Stimulated activated CD4-positive, alpha-beta T cell treated with anti-CD3 and anti-CD28 coated beads, Interleukin-4, amount 100 ng/mL, for 1 hour (primary cell): ENCODE measurements at places on chromosomes 11 and 22.

GRCh38 chr22:27866135-27867084, 52.6 kb downstream of the PITPNB start:
- no peak for DNase-seq

- no peak for DNase-seq
Observed at GRCh38 chr11:36558571-36559413, 9.0 kb upstream of the RAG1 start.

DNA sequence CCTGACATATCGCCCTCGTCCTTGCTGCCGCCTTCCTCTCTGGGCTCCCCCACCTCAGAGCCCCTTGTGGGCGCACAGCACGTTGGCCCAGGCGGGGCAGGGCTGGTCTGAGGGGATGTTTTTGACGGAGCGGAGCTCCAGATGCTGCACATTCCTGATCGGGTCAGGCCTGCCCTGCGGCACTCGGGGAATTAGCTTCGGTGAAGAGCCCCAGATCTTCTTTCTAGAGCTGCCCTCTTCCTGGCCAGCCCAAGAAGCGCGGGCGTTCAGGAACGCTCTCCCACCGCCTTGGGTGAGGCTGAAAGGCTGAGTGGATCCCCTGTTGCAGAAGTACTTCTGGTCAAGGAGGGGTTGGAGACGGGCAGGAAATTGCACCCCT, 12.1 kb downstream of the YPEL4 start:
- DNase-seq: no peak

- no peak for DNase-seq
Observed at GRCh38 chr11:85665733-85666132, 804 bp upstream of the CREBZF start.

DNA sequence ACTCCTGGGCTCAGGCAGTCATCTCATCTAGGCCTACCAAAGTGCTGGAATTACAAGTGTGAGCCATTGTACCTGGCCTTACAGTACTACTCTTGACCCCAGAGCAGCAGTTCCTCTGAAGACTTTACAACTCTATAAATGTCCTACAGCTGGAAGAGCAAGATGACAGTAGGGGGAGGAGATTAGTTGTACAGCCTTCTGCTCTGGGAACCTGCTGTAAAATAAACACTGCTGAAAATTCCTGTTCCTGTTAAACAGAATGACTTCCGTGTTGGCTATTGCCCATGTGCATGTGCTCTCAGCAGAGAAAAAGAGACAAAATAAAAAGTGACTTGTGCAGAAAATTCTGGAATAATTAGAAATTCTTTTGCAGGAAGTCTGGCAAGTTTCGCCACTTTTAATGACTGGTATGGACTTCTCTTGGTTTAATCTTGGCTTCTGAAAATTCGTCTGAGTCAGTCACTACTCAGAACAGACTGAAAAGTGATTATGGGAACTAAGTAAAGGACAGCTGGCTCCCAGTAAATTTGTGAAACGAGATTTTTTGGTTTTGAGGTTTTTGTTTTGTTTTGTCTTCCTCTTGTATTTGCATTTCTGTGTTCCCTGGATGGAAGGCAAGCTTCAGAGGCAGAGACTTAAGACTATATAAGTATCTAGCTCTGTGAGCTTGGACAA, 955.7 kb downstream of the DLG2 start:
- DNase-seq: no peak

DNA sequence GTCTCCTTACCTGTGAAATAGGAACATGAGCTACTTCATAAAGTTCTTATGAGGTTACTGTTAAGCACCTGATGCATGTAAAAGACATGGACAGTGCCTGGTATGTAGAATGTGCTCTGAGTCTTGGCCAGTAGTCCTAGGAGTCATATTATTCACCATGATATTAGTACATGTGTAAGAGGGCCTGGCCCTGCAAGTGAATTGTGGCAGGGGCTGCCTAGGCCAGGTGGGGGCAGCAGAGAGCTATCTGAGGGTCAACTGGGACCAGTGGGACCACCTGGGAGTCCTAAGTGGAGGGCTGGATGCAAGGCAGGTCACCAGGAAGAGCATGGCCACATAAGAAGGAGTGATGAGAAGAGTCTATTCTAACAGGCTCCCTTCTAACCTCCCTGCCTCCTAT, 529.5 kb downstream of the SOX6 start:
- DNase-seq: peak; percentile 2

DNA sequence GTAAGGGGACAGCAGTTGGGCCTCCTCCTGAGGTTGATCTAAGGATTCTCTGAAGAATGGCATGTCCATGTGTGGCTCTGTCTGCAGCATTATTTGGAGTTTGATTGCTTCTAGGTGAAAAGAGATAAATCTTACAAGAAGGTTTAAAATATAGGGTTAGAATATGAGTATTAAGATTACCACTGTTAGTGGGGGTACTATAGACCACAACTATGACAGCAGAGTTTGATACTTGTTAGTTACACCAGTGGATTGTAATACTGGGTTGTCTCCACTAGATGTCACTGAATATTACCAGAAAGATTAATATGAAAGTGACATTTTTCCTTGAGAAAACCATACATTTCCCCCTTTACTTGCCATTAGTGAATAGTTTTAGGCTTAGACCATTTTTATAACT, 47.9 kb downstream of the ZNF280B start:
- DNase-seq: no peak

DNA sequence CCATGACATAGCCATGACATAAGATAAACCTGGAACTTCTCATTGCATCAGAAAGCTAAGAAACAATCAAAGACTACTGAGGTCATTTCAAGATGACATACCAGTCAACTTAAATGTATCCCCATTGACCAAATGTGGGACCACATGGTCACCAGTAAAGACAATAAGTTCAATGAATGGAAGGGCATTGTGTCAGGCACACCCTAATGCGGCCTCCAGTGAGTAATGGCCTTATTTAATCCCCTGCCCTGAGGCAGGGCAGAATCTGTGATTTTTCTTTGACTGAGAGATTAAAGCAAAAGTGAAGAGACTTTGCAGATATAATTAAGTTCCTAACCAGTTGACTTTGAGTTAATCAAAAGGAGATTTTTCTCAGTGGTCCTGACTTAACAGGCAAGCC, 17.3 kb upstream of the SYT8 start:
- DNase-seq: no peak

- no peak for DNase-seq
Observed at GRCh38 chr11:13378316-13378715, 84.7 kb downstream of the BTBD10 start.

GRCh38 chr22:50713571-50714056, 24.4 kb upstream of the ACR start:
- DNase-seq: no peak

GRCh38 chr11:85184721-85185120, 442.4 kb downstream of the DLG2 start:
- no peak for DNase-seq

DNA sequence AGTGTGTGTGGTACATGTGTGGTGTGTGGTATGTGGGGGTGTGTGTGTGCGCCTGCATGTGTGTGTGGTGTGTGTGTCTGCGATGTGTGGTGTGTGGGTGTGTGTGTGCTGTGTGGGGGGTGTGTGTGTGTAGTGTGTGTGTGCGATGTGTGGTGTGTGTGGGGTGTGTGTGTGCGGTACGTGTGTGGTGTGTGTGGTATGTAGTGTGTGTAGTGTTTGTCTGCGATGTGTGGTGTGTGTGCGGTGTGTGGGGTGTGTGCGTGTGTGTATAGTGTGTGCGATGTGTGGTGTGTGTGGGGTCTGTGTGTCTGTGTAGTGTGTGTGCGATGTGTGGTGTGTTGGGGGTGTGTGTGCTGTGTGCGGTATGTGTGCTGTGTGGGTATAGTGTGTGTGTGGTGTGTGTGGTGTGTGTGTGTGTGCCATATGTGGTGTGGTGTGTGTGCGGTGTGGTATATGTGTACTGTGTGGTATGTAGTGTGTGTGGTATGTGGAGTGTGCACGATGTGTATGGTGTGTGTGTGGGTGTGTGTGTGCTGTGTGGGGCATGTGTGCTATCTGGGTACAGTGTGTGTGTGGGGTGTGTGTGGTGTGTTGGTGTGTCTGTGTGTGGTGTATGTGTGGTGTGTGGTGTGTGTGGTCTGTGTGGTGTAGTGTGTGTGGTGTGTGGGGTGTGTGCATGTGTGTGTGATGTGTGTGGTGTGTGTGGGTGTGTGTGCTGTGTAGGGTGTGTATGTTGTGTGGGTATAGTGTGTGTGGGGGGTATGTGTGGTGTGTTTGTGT, 5.7 kb upstream of the PPP6R2 start:
- no peak for DNase-seq

DNA sequence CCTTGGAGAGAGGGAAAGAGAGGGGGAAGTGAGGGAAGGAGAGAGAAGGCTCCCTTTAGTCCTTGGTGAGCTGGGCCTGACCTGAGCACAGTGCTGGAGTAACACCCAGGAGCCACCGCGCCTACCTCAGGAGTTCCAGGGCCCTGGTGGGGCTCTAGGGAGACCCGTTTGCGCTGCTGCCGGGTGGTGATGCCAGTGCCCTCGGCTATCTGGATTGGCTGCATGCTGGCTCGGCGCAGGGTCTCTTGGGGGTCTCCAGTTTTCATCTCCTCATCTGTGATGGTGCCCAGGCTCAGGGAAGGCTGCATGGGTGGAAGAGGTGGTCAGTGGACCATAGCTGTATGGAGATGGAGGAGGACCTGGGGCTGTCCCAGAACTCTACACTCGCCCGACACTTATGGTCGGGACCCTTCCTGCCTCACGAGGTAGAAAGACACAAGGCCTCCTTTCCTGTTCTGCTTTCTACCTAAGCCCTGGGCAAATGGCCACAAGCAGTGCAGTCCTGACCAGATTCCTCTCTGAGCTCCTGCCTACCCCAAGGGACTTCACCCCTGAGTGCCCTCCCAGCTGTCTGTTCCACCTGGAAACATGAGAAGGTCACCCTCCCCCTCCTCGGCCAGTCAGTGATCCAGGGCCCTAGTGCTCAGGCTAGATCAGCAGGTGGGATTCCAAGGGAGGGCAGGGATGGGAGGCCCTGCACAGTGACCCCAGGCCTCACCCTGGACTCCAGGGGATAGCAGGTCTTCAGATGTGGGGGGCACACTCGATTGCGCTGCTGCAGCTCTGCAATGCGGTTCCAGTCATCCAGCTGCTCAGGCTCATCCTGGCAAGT, 6.0 kb downstream of the IL18BP start:
- no peak for DNase-seq

DNA sequence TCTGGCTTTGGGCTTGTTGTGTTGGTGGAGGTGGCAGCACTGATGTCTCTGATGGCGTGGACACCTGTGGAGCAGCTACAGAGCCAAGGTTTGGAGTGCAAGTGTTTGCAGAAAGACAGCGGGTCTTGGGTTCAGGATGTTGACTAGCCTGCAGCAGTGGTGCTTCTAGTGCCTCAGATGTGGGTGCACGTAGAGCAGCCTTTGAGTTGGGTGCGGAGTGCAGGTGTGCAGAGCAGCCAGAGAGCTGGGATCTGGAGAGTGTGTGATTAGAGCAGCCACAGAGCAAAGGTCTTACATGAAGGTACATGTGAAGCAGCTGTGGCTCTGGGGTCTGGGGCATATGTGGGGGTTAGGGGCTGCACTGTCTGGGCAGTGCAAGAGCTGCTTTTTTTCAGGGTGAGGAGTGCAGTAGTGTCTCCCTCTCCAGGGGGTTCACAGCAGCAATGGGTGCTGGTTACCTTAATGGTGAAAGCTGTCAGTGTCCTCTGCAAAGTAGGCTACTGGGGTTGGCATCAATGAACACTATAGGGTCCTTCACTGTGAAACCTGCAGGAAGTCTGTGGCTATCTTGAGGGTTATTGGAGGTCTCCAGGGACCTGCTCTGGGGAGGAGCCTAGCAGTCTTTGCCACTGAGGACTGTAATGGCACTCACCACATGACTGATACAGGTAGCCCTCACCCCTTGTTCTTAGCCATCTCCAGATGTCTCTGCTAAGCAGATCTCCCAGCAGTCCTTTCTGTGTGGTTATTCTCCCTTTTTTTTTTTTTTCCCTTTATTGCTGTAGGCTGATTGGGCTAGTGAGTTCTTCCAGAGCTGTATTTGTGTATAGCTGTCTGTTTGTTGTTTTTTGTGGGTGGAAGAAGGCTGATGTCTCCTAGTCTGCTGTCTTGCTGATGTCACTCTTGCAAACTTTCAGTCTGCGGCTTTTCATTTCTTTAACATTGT, 14.3 kb downstream of the BIRC2 start:
- DNase-seq: no peak

GRCh38 chr22:37032535-37033460, 13.3 kb downstream of the MPST start:
- no peak for DNase-seq

DNA sequence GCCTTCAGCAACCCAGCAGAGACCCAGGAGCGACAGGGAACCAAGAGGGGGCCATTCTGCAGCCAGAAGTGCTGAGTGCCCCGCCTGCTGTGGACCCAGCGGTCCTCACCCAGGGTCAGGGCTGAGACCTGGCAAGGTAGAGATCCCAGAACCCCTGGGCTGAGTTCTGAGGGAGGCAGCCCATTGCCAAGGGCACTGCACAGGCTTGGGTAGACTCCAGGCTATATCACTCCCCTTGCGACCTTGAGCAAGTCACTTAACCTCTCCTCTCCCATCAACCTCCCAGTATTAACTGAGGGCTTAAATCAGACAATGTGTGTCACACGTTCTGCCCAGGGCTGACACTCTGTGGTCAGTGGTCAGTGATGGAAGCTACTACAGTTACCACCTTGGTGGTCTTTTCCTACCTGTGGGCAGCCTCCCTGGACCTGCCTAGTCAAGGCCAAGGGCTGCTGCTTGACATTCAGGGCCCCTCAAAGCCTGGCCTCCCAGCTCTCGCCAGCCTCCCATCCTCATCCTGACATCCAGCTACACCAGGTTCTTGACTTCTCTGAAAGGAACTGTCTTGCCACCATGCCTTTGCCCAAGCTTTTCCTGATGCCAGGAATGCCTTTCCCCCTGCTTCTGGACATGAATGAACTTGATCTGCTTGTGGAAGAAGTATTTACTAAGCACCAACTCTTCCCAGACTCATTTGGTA, 8.2 kb downstream of the WNT11 start:
- DNase-seq: no peak

- no peak for DNase-seq
Observed at GRCh38 chr11:73629907-73630306, 16.5 kb upstream of the PLEKHB1 start.

DNA sequence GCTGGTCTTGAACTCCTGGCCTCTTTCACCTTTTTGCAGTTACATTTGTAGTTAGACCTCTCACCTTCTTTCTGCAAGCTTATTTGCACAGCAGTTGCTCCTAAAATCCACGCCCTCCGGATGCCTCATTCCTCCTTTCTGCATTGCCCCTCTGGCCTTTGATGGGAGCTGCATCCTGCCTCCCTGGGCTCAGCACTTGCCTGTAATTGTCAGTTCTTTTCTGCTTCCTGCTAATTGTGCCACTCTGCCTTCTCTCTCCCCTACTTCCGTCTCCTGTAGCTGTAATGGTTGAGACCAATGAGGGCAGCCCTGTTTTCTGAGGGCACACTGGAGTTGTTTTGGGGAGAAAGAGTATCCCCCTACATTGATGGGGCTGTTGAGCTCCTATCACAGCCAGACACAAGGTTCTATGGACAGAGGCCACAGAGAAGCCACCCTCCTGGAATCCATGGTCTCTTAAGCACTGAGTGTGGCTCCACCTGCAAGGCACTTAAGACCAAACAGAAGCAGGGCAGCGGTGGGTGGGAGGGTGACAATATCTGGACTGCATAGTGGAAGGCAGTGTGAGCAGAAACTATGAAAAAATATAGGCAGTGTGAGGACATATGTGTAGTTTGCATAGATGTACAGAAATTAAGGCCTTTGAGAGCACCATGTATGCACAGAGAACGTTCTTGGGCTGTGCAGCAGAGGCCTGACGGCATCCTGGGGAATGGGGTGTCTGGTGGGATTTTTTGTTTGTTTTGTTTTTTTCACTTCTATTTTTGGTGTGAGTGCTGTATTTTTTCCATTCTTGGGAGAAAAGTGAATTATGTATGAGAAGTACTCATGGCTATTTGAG, 30.5 kb downstream of the YDJC start:
- DNase-seq: no peak

GRCh38 chr11:122814401-122814800, 23.9 kb upstream of the CRTAM start:
- DNase-seq: no peak
